ENCODE measurements at places on chromosomes 7 and 10. TPM values are rescaled to one million over a fixed set of nuclear protein-coding genes. Genes with fewer than 3 reads are reported as not detected.

DNA sequence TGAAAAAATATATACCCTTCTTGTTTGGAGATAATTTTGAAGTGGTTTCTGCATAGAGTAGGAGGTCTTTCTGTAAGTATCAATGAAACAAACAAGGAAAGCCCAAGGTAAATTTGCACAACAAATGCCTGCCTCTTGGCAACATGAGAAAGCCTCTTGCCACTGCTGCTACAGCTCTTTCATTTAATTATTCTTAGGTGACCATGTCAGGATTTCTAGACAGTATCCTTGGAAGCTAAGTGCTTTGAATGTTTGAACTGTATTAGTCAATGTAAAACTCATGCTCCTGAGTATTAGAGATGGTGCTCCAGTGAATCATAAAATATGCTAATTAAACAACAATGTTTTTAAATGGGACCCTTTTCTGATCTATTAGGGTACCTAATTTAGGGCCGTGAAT lies 81.2 kb upstream of the ITGB1 start:
- H3K4me1 ChIP-seq = peaks cover 15% of the 10 kb centered on the region
- no peaks in the 10 kb centered on the region for H3K36me3 ChIP-seq
- no peak for DNase-seq
- H3K27me3 ChIP-seq = no peaks in the 10 kb centered on the region
- no peak overlapping the region for H3K4me3 ChIP-seq

- peak overlapping the region; percentile 96 for H3K4me3 ChIP-seq
- no peaks in the 10 kb centered on the region for H3K36me3 ChIP-seq
- DNase-seq = no peak
Observed at GRCh38 chr10:43137717-43138020, 576 bp upstream of the CSGALNACT2 start.

DNA sequence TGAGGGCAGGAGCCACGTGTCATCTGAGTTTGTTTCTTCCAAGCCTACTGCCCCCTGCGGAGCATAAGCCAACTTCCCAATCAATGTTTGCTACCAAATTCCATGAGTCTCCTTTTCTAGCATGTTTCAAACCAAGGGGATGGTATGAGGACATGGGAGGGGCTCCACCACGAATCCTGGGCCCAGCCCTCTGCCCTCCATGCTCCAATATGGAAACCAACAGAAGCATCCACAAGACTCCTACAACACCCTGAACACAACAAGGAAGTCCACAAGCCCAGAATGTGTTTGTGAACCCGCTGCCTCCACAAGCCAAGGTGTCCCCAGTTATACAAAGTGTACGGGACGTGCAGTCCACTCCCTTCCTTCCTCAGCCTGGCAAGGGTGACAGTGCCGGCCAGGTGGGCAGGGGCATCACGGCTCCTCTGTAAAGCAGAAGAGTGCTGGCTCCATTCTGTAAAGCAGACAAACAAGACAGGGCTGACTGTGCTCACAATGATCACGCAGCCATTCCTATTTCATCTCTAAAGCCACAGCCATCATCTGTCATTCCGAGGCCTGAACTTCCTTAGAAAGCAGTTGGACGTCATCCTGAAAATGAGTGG lies 466.1 kb downstream of the PTPRN2 start:
- no peaks in the 10 kb centered on the region for H3K27me3 ChIP-seq
- no peaks in the 10 kb centered on the region for H3K36me3 ChIP-seq

DNA sequence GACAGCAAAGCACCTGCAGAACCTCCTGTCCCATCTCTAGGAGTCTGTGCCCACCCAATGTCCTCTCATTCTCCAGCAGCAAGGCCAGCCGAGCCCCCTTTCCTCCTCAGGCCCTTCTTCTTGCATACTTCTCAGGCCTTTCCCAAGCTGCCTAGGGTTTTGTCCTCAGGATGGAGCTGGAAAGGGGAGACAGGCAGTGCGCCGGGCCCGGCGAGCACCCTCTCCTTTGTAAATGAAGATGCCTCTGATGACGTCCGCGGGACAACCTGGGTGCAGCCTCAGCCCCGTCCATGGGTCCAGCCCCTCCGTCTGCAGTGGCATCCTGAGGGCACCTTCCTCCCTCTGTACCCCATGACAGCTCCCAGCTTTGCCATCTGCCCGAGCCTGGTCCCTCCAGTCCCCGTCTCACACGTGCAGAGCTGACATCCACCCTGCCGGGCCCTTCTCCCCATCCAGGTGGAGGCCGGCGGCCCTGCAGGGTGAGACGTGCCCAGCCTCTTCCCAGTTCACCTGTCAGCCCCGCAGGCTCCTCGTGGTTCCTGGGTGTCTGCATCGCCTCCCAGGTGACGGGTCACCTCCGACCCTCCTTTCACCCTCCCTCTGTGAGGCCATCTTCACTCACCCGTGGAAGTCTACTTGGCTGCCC lies 36.4 kb downstream of the JAKMIP3 start:
- H3K36me3 ChIP-seq = no peaks in the 10 kb centered on the region
- H3K27me3 ChIP-seq = no peaks in the 10 kb centered on the region
- DNase-seq = no peak
- H3K27ac ChIP-seq = no peak overlapping the region
- no peak overlapping the region for H3K4me3 ChIP-seq

GATA3 gene
- 5.9 TPM for total RNA-seq

FBXW4 gene
- 61.5 TPM for total RNA-seq
